ENCODE measurements at places on chromosomes 1 and 21.

DNA sequence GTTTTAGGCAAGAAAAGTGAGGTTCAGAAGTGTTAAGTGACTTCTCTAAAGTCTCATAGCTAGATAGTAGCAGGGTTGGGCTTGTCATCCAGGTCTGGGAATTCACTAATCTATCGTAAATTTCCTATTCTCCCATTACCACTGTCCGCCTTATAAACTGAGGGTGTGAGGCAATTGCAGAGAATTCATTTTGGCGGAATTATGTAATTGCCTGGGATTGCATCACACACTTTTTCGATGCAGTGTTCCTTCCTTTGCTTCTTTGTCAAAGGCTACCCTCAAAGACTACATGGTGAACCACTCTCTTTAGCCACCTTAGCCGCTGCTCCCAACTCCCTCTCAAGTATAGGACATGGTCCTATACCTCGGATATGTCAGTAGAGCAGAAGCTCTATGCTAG is 19.1 kb downstream of the SELP start:
- DNase-seq = no peak

- DNase-seq = no peak
These were observed 163.6 kb downstream of the PAPPA2 start for GRCh38 chr1:176626572-176627061.

DNA sequence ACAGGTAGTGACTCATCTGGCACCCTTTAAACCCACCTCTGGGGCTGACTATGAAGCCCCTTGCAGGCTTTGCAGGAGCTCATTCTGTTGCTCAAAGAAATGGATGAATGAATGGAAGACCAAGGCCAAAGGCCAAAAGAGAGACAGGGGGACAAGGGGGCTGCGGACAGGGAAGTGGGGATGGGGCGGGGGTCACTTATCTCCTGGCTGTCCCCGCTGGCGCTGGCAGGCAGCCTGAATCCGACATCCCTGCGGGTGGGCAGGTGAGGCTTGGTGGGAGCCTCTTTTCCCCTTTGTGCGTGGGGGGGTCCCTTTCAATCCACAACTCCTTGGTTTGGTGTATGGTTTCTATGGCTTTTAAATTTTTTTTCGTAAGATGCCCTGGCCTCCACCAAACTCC is 239.6 kb upstream of the C1orf174 start:
- no peak for DNase-seq

- DNase-seq = peak; percentile 95
These were observed 22.4 kb upstream of the SYNC start for GRCh38 chr1:32724678-32725614.

- no peak for DNase-seq
These were observed 4.8 kb downstream of the DCAF8 start for GRCh38 chr1:160257411-160258015.

DNA sequence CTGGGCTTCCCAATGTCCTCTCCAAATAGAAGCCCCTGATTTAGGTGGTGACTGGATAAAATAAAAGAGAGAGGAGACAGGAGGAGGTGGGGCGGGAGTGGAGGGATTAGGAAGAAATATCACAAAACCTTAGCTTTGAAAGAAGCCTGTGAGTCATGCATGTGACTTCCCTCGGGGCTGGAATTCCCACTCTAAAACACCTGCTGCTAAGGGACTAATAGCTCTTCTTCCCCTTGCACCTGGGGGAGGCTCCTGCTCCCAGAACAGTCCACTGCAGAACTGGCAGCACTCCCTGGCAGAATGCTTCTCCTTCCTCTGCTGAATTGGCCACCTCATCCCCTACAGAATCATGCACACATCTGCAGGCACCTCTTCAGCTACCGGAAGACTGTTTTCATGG is 207.2 kb downstream of the ATG4C start:
- no peak for DNase-seq

- DNase-seq = no peak
These were observed 51.4 kb downstream of the PDE9A start for GRCh38 chr21:42704861-42705260.

DNA sequence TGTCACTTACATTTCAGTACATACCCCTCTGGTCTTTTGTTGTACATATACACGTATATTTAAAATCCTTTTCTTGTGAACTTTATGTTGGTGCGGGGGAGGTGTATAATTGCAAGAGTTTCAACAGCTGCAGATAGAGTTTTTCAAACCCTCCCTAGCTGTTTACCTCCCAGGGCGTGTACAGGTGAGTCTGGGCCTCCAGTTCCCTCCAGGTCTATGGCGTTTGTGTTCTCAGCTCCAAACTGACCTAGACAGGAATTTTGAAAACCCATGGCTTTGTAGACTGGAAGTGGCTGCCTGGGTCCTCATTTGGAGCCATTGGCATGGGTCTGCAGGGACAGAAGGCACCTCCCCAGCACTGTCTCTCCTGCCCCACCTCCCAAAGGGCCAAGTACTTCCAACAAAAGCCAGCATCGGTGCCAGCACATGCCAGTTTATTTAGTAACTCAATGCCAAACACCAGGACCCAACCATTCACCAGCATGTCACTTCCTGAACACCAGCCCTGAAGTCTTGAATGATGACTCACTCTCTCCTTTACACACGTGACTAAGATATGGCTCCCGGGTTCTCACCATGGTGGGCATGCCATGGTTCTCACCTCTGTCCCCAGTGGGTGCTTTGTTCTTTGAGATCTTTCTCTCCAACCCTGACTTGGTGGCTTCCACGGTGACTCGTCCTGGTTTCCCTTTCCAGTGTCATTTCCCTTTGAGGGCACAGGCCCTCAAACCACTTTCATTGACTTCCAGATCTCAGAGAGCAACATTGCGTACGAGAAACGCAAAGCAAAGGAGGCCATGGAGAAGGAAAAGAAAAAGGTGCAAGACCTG is 57.3 kb upstream of the EFHD2 start:
- DNase-seq = peak; percentile 69

DNA sequence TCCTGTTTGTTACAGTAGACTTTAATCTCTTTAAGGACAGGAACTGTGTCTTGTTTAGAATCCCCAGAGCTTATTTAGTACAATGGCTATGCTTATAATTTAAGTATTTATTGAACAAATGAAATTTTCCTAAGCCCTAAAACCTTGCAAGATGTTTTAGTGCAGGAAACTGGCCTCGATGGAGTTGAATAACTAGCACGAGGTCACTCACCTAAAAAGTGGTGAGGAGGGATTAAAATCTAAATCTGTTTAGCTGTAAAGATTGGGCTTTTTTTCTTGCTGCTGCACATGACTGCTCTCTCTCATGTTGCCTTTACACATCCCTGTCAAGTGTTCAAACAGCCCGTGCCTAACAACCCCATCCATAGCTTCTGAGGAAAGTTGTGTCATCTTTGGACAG is 10.2 kb downstream of the NFYC start:
- DNase-seq = no peak

GRCh38 chr1:1862905-1863547 is 27.9 kb downstream of the GNB1 start:
- DNase-seq = no peak

DNA sequence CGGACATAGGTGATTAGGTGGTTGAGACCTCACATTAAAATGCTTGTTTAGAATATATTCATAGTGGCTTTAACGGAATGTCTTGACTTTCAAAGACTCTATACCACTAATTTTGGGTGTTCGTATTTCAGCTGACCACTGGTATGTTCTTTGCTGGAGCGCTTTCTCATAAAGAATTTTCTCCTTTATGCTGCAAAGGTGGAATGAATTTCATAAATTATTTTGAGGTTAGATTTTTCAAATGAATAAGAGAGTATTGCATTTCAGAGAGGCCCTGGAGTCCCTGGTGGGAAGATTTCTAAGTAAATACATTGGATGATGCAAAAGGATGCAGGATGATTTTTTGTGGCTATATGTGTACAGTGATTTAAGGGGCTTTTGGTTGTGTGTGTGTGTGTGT is 55.8 kb downstream of the HUNK start:
- DNase-seq = peak; percentile 57

DNA sequence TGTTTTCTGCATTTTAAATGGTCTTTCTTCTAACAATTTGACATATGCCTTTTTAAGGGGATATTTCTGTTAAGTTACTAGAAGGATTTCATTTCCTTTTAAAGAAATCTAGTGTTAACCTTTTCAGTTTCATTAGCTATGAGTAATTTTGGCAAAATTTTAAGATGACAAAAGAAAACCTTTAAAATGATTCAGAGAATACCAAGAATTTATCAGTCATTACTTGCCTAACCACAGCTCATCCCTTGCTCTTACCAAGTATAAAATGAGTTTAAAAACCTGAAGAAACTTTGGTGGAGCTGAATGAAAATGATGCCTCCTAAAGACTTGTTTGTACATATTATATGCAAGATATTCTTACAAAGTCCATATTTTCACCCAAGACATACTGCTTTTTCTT is 101.7 kb downstream of the NEK7 start:
- peak; percentile 92 for DNase-seq

GRCh38 chr1:223828162-223828848 is 17.4 kb downstream of the TP53BP2 start:
- no peak for DNase-seq

DNA sequence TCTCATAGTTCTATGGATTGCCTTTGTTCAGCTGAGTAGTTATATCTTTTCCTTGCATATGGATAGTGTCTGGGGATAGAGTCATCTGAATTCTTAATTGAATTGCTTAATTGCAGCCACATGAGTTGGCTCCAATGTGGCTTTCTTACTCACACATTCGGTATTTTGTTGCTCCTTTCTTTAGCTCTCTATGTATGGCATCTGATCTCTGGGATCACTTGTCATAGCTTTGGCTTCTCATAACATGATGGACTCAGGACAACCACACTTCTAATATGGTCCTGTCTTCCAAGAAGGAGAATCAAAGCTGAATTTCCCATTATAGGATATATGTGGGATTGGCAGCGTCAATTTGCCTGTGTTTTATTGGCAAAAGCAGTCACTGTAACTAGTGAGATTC is 716.2 kb downstream of the NCAM2 start:
- peak; percentile 96 for DNase-seq

GRCh38 chr1:63908016-63908415 is 134.2 kb downstream of the ROR1 start:
- DNase-seq = no peak

- DNase-seq = no peak
These were observed 43.6 kb downstream of the RAP1GAP start for GRCh38 chr1:21625390-21626190.

DNA sequence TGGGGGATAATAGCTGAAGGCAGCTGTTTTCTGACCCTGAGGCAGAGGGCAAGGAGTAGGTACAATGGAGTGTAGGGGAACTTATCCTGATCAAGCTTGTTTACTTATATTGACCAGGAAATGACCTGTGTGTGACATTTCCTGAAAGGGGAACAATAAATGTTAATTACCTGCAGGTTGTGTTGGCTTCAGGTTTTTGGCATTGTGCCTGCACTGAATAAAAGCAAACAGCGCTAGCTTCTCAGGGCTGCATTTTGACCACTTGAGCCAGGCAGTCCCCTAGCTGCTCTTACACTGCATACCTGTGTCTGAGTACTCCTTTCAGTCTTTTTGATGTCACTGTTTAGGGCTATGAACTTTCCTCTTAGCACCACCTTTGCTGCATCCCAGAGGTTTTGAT is 40.6 kb downstream of the DRAM2 start:
- DNase-seq = no peak

DNA sequence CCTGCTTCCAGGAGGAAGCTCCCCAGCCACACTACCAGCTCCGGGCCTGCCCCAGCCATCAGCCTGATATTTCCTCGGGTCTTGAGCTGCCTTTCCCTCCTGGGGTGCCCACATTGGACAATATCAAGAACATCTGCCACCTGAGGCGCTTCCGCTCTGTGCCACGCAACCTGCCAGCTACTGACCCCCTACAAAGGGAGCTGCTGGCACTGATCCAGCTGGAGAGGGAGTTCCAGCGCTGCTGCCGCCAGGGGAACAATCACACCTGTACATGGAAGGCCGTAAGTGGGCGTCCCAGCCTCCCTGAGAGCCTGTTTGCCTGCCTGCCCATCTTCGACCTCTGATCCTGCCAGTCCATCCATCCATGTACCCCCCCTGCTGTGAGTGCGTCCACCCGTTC is 3.6 kb downstream of the ECM1 start:
- DNase-seq = no peak

All from fibroblast of upper back skin (primary cell).